ENCODE measurements at places on chromosomes 5 and 9. TPM values are rescaled to one million over a fixed set of nuclear protein-coding genes. Genes with fewer than 3 reads are reported as not detected.

SHISAL2B gene
- 8.1 TPM for polyA plus RNA-seq

DNA sequence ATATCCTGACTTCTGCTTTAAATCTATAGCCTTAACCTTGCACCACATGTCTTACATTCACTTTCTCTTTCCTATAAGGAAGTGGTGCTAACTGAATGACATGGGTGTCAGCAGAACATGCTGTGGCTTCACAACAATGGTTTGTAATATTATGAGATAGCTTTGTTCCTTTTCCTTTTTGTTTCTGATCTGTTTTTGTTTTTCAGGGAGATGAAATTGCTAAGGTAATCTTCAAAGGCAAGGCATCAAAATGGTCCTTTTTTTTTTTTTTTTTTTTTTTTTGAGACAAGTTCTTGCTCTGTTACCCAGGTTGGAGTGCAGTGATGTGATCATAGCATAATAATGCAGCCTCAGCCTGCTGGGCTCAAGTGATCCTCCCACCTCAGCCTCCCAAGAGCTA lies 53.6 kb upstream of the RANBP6 start:
- no peak for DNase-seq

WDR38 gene
- polyA plus RNA-seq, result 3.4 TPM

GRCh38 chr9:127788337-127789011 lies 2.6 kb downstream of the CDK9 start:
- DNase-seq, result no peak

DNA sequence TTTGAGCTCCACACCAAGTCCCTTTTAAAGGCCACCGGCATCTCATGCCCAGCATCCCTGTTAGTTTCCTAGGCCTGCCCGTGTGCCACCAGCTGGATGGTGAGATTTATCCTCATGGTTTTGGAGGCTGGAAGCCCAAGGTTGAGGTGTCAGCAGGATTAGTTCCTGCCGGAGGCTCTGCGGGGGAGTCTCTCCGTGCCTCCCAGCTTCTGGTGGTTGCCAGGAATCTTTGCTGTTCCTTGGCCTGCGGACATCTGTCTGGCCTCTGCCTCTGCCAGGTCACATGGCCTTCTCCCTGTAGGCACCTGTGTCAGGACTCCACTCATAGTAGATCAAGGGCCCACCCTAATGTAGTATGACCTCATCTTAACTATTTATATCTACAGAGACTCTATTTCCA lies 45.4 kb downstream of the JADE2 start:
- DNase-seq, result no peak

DNA sequence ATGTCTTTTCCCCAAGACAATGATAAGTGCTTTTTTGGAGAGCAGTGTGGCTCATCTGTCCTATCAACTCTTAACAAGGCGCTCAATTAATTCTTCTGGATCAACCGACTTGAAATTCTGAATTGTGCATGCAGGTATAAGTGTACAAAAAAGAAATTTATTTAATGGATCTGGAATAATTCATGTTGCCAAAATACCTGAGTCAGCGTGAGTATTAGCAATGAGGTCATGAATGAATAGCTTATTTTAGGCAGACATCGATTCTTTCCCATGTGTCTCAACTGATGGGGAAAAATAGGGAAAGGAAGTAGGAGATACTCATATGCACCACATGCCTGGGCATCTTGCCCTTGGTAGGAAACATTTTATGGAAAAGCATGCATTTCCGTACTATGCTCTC lies 68.0 kb downstream of the C6 start:
- no peak for DNase-seq

DNA sequence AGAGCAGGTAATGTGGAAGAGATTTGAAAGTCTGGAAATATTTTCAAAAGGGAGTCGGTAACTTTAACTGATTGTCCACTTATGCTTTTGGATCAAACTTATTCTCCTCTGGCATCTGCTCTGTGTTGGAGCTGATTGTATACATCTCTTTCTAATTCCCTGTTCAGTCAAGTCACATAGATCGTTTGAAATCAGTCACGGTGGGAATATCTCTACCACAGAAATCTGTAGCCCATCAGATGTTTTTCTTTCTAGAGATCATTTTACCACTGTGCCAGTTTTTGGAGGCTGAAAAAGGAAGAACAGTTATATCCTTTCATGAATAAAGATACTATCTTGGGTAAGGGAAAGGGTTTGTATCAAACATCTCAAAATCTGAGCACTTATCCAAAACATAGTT lies 1853.3 kb downstream of the EFNA5 start:
- DNase-seq, result no peak

Measured in left lung (tissue), 14 donors.